ENCODE measurements at places on chromosomes 11 and 22. TPM values are rescaled to one million over a fixed set of nuclear protein-coding genes. Genes with fewer than 3 reads are reported as not detected.

Gene OR4C12
- not detected for polyA plus RNA-seq

Gene CST6
- 0.21 TPM for polyA plus RNA-seq

Gene ANO1
- 6.6 TPM for polyA plus RNA-seq

DNA sequence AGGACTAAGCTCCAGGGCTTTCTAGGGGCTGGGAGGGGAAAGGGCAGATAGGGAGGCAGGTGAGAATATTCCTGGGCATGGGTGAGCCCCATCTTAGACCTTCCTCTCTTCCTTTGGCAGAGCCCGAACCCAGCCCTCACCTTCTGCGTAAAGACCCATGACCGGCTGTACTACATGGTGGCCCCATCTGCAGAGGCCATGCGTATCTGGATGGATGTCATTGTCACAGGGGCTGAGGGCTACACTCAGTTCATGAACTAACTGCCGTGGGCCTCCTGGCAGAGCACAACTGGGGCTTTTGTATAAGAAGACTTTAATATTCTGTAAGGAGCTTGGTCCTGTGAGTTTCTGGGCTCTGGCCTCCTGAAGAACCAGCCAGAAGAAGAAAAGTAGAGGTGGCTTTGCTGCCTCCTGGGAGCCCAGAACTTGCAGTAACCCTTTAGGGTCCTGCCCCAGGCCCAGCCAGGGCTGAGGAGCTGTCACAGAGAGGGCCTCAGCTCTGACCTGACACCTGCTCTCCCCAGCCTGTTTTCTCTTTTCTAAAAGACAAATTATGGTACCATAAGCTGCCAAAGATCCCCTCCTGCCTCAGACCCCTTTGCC is 22.8 kb downstream of the TREH start:
- DNase-seq = no peak

DNA sequence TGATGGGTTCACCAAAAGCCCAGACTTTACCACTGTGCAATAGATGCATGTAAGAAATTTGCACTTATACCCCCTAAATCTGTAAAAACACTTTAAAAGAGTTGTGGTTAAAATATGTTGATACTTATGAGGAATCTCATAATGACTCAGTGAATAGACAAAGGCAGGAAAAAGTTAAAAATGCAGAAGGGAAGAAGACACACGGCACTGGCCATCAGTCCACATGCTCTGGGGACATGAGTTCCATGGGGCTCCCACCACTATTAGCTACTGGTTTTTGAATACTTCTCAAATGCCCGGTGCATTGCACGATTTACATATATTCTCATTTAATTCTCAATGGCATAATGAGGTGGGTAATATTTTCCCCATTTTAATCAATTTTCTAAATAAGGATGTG is 59.3 kb upstream of the BLID start:
- no peak for DNase-seq

Measured in left lung (tissue), 14 donors.